ENCODE measurements at places on chromosomes 6 and 20. TPM values are rescaled to one million over a fixed set of nuclear protein-coding genes. Genes with fewer than 3 reads are reported as not detected.

Gene ACTR5
- total RNA-seq, result 8.0 TPM

Gene VSX1
- not detected for total RNA-seq

GRCh38 chr20:20331817-20332216 lies 36.1 kb upstream of the INSM1 start:
- H3K27me3 ChIP-seq, result no peaks in the 10 kb centered on the region
- H3K4me1 ChIP-seq, result no peaks in the 10 kb centered on the region
- no peak overlapping the region for H3K27ac ChIP-seq
- no peak overlapping the region for H3K4me3 ChIP-seq

GRCh38 chr6:45742591-45742990 lies 273.1 kb downstream of the CLIC5 start:
- H3K4me3 ChIP-seq, result no peak overlapping the region
- H3K4me1 ChIP-seq, result no peaks in the 10 kb centered on the region
- no peak overlapping the region for H3K27ac ChIP-seq
- no peaks in the 10 kb centered on the region for H3K27me3 ChIP-seq
- no peaks in the 10 kb centered on the region for H3K36me3 ChIP-seq

Gene PRICKLE4
- total RNA-seq, result 4.6 TPM

GRCh38 chr6:99189823-99190721 lies 159.4 kb downstream of the FAXC start:
- DNase-seq, result no peak
- no peak overlapping the region for H3K27ac ChIP-seq
- no peaks in the 10 kb centered on the region for H3K36me3 ChIP-seq
- no peaks in the 10 kb centered on the region for H3K4me1 ChIP-seq

DNA sequence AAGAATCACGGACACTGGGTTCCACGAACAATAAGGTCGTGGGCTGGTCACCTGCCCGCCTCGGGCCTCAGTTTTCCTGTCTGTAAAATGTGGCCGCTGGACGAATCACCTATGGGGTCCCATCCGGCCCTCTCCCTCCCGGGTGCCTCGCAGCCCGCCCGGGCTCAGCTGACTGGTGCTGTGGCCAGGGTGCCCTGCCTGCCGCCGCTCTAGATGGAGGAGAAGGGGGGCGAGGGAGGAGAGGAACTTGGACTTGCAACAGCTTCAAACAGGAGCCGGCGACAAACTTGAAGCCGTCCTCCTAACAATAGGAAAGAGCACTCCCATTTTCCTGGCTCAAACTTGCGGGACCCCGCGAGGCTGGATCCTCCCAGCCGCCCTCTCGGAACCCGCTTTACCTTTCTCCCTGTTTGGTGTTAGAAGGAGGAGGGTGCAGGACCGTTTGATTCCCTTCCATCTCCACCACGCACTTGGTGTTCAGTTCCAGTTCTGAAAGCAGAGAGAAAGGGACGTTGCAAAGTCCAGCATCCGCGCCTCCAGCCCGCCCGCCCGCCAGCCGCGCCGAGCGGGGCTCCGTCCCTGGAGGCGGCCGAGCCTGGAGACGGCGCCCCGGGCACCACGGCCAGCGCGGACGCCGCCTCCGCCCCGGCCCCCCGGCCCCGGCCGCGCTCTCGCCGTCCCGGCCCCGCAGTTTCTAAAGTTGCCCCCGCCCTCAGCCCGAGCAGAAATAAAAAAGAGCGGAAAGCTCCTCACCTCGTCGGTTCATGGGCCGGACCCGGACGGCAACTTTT lies 584 bp downstream of the KIF13A start:
- H3K27ac ChIP-seq, result peak overlapping the region; percentile 84
- no peaks in the 10 kb centered on the region for H3K36me3 ChIP-seq
- peak; percentile 16 for DNase-seq

- H3K27ac ChIP-seq, result no peak overlapping the region
- H3K4me1 ChIP-seq, result peaks cover 7% of the 10 kb centered on the region
- H3K27me3 ChIP-seq, result no peaks in the 10 kb centered on the region
- H3K4me3 ChIP-seq, result no peak overlapping the region
- no peaks in the 10 kb centered on the region for H3K36me3 ChIP-seq
Measured at GRCh38 chr20:48024539-48024938, 239.3 kb upstream of the SULF2 start.

DNA sequence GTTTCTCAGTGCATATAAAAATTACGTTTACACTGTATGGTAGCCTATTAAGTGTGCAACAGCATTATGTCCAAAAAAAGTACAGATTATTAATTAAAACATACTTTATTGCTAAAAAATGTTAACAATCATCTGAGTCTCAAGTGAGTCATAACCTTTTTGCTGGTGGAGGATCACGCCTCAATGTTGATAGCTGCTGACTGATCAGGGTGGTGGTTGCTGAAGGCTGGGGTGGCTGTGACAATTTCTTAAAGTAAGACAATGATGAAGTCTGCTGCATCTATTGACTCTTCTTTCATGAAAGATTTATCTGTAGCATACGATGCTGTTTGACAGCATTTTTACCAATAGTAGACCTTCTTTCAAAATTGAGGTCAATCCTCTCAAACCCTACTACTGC lies 155.1 kb downstream of the BTBD9 start:
- H3K36me3 ChIP-seq, result no peaks in the 10 kb centered on the region
- DNase-seq, result no peak
- no peak overlapping the region for H3K27ac ChIP-seq
- no peak overlapping the region for H3K4me3 ChIP-seq
- H3K4me1 ChIP-seq, result peaks cover 3% of the 10 kb centered on the region
- H3K27me3 ChIP-seq, result no peaks in the 10 kb centered on the region
